ENCODE measurements at places on chromosomes 2 and 18.

DNA sequence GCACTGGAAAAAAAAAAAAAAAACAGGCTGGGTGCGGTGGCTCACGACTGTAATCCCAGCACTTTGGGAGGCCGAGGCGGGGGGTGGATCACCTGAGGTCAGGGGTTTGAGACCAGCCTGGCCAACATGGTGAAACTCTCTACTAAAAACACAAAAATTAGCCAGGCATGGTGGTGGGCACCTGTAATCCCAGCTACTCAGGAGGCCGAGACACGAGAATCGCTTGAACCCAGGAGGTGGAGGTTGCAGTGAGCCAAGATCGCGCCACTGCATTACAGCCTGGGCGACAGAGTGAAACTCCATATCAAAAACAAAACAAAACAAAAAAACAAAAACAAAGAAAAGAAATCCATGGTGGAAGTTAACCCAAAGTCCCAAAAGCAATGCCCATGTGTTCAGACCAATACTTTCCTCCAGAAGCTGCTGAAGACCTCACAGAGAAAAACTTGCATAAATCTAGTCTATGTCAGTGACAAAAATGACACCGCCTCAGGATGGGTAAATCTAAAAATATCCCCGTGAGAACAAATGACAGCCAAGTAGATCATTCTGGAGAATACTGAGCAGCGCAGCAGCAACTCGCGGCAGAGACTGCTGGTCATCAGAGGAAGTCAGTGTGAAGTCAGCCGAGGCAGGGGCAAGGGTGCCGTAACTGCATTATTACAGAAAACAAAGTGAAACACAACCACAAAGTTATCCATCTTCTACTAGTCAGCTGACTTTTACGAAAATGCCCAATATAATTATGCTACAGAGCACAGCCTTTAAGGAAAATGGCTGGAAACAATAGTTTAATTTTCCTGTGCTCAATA is 41.0 kb downstream of the LPIN2 start:
- DNase-seq: no peak

DNA sequence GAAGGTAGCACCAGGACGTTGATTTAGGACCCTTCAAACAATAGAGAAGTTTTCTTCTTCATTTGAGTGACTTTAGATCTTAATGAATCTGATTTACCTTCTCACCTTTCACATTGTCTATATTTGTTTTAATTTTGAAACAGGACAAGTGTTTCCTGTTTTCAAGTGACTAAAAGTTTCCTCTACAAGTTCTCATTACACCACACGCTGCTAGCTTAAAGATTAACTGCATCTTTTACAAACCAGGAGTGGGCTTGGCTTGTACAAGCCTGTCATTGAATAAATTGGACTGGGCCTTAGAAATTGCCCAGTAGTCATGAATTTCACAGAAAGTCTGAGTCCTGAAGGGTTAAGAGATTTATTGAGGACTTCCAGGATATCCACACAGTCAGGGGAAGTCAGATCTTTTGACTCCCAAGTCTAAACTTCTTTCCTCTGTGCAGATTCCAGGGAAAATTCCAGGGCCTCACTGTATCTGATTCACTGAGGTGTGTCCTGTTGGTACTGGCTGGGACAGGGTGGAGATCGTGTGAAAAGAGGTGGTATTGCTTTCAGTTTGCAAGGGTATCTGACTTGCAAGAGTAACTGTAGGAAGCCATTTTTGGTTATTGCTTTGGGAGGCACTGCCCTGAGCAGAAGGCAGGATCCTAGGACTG is 3.4 kb downstream of the SGPP2 start:
- DNase-seq: no peak

- DNase-seq: no peak
Observed at GRCh38 chr18:74623047-74623816, 25.6 kb downstream of the ZNF407 start.

DNA sequence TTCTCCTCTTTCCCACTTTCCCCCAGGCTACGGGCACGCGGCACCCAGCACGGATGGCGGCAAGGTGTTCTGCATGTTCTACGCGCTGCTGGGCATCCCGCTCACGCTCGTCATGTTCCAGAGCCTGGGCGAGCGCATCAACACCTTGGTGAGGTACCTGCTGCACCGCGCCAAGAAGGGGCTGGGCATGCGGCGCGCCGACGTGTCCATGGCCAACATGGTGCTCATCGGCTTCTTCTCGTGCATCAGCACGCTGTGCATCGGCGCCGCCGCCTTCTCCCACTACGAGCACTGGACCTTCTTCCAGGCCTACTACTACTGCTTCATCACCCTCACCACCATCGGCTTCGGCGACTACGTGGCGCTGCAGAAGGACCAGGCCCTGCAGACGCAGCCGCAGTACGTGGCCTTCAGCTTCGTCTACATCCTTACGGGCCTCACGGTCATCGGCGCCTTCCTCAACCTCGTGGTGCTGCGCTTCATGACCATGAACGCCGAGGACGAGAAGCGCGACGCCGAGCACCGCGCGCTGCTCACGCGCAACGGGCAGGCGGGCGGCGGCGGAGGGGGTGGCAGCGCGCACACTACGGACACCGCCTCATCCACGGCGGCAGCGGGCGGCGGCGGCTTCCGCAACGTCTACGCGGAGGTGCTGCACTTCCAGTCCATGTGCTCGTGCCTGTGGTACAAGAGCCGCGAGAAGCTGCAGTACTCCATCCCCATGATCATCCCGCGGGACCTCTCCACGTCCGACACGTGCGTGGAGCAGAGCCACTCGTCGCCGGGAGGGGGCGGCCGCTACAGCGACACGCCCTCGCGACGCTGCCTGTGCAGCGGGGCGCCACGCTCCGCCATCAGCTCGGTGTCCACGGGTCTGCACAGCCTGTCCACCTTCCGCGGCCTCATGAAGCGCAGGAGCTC is 35.4 kb downstream of the KCNK3 start:
- DNase-seq: no peak

DNA sequence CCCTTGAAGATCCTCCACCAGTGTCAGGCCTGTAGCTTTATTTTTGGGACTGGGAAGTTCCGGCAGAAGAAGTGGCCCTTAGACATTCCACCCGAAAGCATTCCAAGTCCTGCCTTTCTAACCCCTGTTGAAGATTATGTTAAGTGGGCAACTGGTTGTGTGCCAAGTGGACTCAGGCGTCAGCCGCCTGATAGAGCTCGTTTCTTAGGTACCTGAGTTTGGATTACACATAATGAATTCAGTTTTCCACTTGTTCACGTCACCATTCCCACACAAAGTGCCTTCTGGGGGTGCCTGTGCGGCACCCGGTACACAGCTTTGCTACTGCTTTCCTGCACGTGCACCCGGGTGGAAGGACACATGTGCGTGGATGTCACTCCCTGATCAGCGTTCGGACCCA is 156.5 kb downstream of the PTGR3 start:
- no peak for DNase-seq

DNA sequence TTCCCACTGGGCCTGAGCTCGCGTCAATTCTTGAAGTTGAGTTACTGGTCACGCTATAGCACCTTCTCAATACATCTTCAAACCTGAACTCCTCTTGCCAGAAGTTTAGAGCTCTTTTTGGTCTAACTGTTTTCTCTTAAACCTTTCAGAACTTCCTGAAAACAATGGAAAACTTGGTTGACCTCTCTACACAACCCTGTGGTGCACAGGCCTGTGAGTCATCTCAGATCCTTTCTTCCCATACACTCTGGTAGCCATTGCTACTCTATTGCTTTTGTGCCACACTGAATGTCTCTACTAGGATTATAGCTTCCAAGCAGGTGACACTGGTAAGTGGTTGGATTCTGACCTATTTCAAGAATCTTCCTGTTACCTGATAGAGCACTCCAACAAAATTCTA is 321.5 kb upstream of the FSIP2 start:
- DNase-seq: no peak

DNA sequence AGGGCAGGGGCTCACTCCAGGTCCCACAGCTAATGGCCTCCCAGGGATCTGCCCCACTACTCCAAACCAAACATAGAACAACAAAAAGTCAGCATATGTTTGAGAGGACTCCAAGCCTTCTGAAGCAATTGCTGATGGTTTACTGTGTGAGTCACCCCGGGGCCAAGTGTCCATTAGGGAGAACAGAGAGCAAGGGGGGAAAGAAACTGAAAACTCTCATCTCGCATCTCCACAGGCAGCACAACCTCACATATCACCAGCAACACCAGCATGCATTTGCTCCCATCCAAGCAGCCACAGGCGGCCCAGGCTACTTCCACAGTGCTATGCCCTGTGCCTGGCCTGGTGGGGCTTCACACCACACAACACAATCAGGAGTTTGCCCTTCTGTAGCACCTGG is 39.1 kb downstream of the CYRIA start:
- no peak for DNase-seq

- DNase-seq: no peak
Observed at GRCh38 chr2:230889911-230890601, 25.3 kb downstream of the ITM2C start.

DNA sequence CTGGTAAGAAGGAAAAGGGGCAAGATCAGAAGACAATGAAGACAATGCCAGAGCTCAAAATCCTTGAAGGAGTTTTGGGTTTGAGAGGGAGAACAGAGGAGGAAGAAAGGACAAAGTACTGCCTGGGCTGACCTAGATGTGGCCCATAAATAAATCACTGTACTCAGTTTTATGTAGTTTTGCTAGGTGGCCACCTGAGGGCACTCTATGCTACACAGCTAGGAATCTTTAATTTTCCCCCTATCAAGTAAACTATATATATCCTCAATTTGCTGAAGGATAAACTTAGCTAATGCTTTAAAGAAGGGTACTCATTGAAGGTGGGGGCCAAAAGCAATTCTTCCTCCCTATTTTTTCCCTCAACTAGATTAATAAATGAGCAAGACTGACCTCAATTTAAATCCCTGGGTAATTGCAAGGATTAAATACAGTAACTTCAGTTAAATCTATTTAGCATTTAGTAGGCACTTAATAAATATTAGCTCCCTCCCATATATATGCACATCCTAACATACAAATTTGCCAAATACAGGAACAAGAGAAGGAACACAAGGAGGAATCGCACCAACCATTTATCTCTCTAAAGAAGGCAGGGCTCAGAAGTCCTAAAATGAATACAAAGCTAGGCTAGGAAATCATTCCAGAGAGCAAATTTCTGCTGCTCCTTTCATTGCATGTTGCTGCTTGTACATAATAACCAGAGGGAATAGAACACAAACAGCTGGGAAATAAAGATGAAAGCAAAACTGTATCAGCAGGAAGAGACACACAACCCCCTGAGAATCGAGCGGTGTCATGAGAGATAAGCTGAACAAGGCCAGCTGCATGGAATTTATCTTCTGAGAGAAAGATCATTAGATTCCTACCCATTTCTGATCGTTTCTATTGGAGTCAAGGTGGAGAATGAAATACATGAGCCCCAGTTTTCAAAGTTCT is 540.1 kb downstream of the NRXN1 start:
- no peak for DNase-seq
